Breast epithelium (tissue), 4 donors: ENCODE measurements at places on chromosomes 3 and 15.
A peak's percentile ranks its signal among the peaks of the same experiment; 100 is the strongest.

DNA sequence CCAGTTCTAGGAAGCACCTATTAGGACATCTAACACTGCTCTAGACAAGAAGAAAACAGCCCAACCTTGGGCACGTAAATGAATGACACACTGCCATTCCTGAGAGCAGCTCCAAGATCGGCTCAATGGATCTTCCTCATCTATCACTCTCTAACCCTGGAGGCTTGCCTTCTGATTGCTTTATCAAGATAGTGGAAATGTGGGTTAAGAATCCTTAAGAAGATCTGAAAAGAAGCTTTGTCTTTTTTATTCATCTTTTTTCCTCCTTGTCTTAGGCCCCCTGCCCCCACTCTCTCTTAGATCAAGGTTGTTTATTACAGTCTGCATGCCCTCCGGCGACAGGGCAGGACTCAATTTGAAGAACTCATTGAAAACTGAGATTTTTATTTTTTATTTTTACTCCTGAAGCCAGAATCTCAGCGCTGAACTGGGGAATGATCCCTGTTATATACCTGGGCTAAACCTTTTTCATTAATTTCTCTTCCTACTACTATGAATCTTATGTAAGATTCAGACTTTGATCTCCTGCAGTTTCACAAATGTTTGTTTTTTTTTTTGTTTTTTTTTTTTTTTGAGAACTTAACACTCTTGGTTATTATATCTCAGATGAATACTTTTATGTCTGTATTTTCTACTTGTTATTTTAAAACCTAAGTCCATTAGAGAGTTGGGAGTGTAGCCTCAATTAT lies 219.5 kb downstream of the SV2B start:
- no peak for DNase-seq
- H3K36me3 ChIP-seq, result no peaks in the 10 kb centered on the region

DNA sequence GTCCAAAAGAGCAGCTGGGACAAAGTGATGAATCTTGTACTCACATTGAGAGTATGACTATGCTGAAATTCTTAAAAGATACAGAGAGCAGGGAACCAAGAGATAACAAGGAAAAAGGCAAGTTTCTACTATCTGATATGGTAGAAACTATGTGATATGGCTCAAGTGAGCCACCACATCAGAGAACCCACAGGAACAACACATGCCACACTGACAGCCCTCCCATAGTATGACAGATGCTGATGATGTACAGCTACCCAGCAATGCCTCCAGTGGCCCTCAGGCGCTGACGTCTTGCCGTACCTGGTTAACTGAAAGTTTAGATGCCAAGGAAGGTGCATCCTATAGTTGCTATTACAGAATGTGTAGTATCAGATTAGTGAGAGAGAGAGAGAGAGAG lies 42.4 kb downstream of the CHAC1 start:
- no peak overlapping the region for H3K4me3 ChIP-seq
- H3K4me1 ChIP-seq, result no peaks in the 10 kb centered on the region
- H3K36me3 ChIP-seq, result no peaks in the 10 kb centered on the region
- DNase-seq, result no peak

- no peaks in the 10 kb centered on the region for H3K27me3 ChIP-seq
- no peak overlapping the region for H3K27ac ChIP-seq
- no peak for DNase-seq
Observed at GRCh38 chr3:45109771-45110508, 36.2 kb downstream of the CDCP1 start.

DNA sequence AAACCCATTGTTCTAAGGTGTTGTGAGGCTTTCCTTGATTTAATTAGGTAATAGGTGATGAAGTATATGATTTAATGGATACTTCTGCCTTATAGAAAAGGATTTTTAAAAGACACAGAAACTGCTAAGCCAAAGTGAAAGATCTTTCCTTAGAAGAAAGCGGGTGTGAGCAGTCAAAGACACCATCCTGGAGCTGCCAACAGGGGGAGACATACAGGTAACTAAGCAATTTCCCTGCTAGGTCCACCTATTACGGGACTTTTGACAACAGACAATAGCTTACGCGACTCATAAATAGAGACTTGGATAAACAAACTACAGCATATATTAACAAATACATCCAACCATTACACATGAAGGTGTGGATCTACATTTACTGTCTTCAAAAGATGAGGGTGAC lies 669.5 kb downstream of the SQOR start:
- no peak overlapping the region for H3K4me3 ChIP-seq
- no peak for DNase-seq
- no peaks in the 10 kb centered on the region for H3K36me3 ChIP-seq

- DNase-seq, result peak; percentile 60
- H3K36me3 ChIP-seq, result no peaks in the 10 kb centered on the region
- H3K27ac ChIP-seq, result peak within 1 kb of the TSS; percentile 94
- peak within 1 kb of the TSS; percentile 97 for H3K4me3 ChIP-seq
- H3K4me1 ChIP-seq, result no peaks in the 10 kb centered on the region
Observed at GRCh38 chr15:56243163-56244037, at the start of gene RFX7. TSS of gene RFX7 (minus strand) at chr15:56243879. CDS start at chr15:56243285, 594 bp downstream.

- no peaks in the 10 kb centered on the region for H3K4me1 ChIP-seq
- no peak overlapping the region for H3K4me3 ChIP-seq
- no peaks in the 10 kb centered on the region for H3K36me3 ChIP-seq
- DNase-seq, result no peak
- H3K27me3 ChIP-seq, result no peaks in the 10 kb centered on the region
Observed at GRCh38 chr3:71330505-71330904, 253.0 kb downstream of the FOXP1 start.

GRCh38 chr15:31609258-31609681 lies 282.6 kb downstream of the KLF13 start:
- no peaks in the 10 kb centered on the region for H3K27me3 ChIP-seq
- H3K36me3 ChIP-seq, result no peaks in the 10 kb centered on the region
- H3K27ac ChIP-seq, result no peak overlapping the region
- no peaks in the 10 kb centered on the region for H3K4me1 ChIP-seq
- DNase-seq, result no peak

DNA sequence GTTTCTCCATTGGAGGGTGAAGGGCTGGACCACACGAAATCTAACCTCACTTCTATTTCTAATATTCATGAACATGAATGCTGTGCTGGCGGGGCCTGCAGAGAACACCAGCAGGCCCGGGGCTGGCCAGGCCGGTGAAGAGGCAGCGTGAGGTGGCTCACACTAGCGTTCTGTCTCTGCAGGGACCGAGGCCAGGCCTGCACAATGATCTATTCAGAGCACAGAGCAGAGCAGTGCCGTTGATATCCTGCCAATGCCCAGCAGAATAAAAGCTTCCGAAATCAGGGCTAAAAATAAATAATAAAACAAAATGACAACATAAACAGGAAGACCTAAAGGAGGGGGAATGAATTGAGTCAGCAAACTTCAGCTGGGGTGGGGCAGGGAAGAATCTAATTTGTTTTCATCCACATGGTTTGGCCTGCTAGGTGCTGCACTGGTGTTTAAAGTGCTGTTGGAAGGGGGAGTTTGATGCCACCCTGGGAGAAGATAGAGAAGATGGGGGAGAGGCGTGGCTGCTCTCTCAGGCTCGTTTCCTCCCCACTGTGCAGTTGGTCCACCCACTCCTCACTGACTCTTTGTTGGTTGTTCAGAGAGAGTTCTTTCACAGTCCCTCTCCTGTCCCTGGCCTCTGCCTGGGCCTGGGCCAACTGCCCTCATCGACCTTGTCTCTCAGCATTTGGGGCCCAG lies 837.1 kb downstream of the AGBL1 start:
- no peaks in the 10 kb centered on the region for H3K27me3 ChIP-seq
- H3K36me3 ChIP-seq, result no peaks in the 10 kb centered on the region
- H3K4me1 ChIP-seq, result no peaks in the 10 kb centered on the region
- H3K27ac ChIP-seq, result peak overlapping the region; percentile 43

- no peak for DNase-seq
- H3K27me3 ChIP-seq, result no peaks in the 10 kb centered on the region
- H3K4me1 ChIP-seq, result no peaks in the 10 kb centered on the region
- no peak overlapping the region for H3K27ac ChIP-seq
- no peaks in the 10 kb centered on the region for H3K36me3 ChIP-seq
Observed at GRCh38 chr3:73784686-73785392, 160.1 kb upstream of the PDZRN3 start.

DNA sequence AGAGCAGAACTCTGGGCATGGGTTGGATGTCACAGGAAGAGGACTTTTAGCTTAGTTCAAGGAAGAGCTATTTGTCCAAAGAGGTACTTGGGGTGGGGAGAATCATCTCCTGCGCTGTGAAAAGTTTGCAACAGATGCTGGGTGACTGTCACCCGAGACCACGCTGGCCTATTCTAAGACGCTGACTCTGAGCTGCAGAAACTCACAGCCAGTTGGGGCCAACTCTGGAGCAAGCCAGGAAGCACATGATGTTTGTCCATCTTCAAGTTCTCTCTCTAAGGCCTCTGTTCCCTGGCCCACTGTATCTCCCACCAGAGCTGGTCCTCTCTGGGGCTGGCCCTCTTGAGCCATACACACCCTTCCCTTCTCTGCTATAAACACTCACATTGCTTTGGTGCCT lies 17.9 kb upstream of the CDCP1 start:
- no peaks in the 10 kb centered on the region for H3K36me3 ChIP-seq
- no peak for DNase-seq
- no peak overlapping the region for H3K27ac ChIP-seq
- no peak overlapping the region for H3K4me3 ChIP-seq
- H3K27me3 ChIP-seq, result no peaks in the 10 kb centered on the region

DNA sequence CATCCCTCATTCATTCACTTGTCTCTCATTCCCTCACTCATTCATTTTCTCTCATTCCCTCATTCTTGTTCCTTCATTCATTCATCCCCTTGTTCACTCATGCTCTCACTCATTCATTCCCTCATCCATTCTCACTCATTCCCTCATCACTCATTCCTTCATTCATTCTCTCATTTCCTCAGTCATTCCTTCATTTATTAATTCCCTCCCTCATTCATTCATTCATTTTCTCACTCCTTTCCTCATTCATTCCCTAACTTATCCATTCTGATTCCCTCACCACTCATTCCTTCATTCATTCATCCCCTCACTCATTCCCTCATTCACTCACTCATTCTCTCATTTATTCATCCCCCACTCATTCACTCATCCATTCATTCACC lies 13.8 kb downstream of the ABTB1 start:
- no peaks in the 10 kb centered on the region for H3K27me3 ChIP-seq
- no peak overlapping the region for H3K4me3 ChIP-seq
- no peak for DNase-seq
- no peak overlapping the region for H3K27ac ChIP-seq

GRCh38 chr15:76206325-76206976 lies 104.8 kb downstream of the ETFA start:
- no peak overlapping the region for H3K27ac ChIP-seq
- no peaks in the 10 kb centered on the region for H3K4me1 ChIP-seq
- peak; percentile 80 for DNase-seq
- no peaks in the 10 kb centered on the region for H3K27me3 ChIP-seq

GRCh38 chr15:26083896-26084295 lies 220.8 kb upstream of the ATP10A start:
- H3K27me3 ChIP-seq, result no peaks in the 10 kb centered on the region
- H3K36me3 ChIP-seq, result no peaks in the 10 kb centered on the region
- no peak overlapping the region for H3K27ac ChIP-seq
- no peak for DNase-seq
- H3K4me1 ChIP-seq, result no peaks in the 10 kb centered on the region

- no peaks in the 10 kb centered on the region for H3K27me3 ChIP-seq
- no peak overlapping the region for H3K4me3 ChIP-seq
- no peak for DNase-seq
- no peaks in the 10 kb centered on the region for H3K4me1 ChIP-seq
- H3K27ac ChIP-seq, result no peak overlapping the region
- no peaks in the 10 kb centered on the region for H3K36me3 ChIP-seq
Observed at GRCh38 chr15:68470049-68470742, 38.2 kb upstream of the ITGA11 start.

DNA sequence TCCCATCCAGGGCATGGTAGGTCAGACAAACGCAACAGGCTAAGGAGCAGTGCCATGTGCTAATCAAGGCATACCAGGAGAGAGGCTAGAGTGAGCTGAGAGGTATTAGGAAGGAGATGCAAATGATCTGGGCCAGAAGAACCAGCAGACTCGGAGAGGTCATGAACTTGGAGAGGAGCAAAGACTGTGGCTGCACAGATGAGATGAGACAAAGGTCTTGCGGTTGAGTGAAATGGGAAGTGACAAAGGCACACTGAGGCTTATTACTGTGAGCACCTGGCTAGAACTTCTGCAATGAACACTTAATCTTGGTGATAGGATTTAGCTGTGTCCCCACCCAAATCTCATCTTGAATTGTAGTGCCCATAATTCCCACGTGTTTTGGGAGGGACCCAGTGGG lies 380.2 kb downstream of the ULK4 start:
- no peak overlapping the region for H3K27ac ChIP-seq
- H3K4me1 ChIP-seq, result no peaks in the 10 kb centered on the region
- H3K4me3 ChIP-seq, result no peak overlapping the region
- H3K27me3 ChIP-seq, result no peaks in the 10 kb centered on the region
- no peaks in the 10 kb centered on the region for H3K36me3 ChIP-seq

- no peaks in the 10 kb centered on the region for H3K36me3 ChIP-seq
- H3K27me3 ChIP-seq, result no peaks in the 10 kb centered on the region
- peak overlapping the region; percentile 45 for H3K27ac ChIP-seq
- H3K4me3 ChIP-seq, result no peak overlapping the region
- DNase-seq, result no peak
- no peaks in the 10 kb centered on the region for H3K4me1 ChIP-seq
Observed at GRCh38 chr3:161069511-161070251, 35.5 kb downstream of the B3GALNT1 start.

GRCh38 chr15:45785897-45786296 lies 151.1 kb downstream of the SQOR start:
- no peaks in the 10 kb centered on the region for H3K4me1 ChIP-seq
- H3K27me3 ChIP-seq, result no peaks in the 10 kb centered on the region
- no peak for DNase-seq
- no peaks in the 10 kb centered on the region for H3K36me3 ChIP-seq
- no peak overlapping the region for H3K27ac ChIP-seq

GRCh38 chr3:42851228-42851834 lies 24.3 kb downstream of the CYP8B1 start:
- DNase-seq, result no peak
- H3K27me3 ChIP-seq, result no peaks in the 10 kb centered on the region
- H3K4me1 ChIP-seq, result no peaks in the 10 kb centered on the region
- no peak overlapping the region for H3K27ac ChIP-seq
- no peaks in the 10 kb centered on the region for H3K36me3 ChIP-seq
- H3K4me3 ChIP-seq, result no peak overlapping the region

DNA sequence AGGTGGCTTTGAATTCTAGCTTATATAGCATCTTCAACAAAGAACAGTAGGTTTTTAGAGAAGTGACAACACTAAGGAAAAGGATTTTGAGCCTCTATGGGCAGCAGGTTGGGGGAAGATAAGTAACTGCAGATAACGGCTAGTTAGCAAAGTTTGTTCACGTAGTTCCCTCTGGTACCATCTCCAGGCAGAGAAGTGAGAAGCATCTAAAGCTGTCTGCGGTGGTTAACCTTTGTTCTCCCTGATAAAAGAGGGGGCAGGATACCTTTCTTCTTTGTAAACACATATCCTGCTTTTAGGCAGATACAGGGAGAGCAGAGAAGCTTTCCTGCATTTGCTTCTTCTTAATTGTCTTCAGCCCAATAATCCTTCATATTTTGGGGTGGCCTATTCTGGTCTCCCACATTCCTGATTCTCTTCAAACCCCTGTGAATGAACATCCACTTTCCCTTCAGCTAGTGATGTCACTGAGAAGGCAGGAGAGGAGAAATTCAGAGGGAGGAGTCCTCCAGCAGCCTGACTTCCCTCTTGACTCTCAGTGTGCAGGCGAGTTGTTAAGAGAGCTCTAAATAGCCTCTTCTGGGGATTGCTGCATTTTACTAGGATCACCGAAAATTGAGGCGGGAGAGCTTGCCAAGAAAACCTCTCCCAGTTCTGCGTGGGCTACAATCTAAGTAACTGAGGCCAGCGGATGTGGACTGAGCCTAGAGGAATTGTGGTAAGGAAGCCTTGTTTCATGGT lies 393.7 kb upstream of the C2CD4B start:
- no peaks in the 10 kb centered on the region for H3K4me1 ChIP-seq
- H3K36me3 ChIP-seq, result no peaks in the 10 kb centered on the region
- H3K27ac ChIP-seq, result peak overlapping the region; percentile 50
- no peak for DNase-seq
- no peaks in the 10 kb centered on the region for H3K27me3 ChIP-seq
